Stomach (tissue), 19 donors: ENCODE measurements at places on chromosomes 13 and 19. TPM values are rescaled to one million over a fixed set of nuclear protein-coding genes. Genes with fewer than 3 reads are reported as not detected.

CAMSAP3 gene
- total RNA-seq: 5.5 TPM

CCDC169 gene
- 3.3 TPM for total RNA-seq

ZNF730 gene
- total RNA-seq: not detected

ZNF723 gene
- total RNA-seq: not detected

CLEC17A gene
- total RNA-seq: not detected

TMEM86B gene
- 3.9 TPM for total RNA-seq

SELENOV gene
- not detected for total RNA-seq

IGFLR1 gene
- total RNA-seq: 3.7 TPM

HSH2D gene
- 24.5 TPM for total RNA-seq

YJEFN3 gene
- 1.8 TPM for total RNA-seq

DNA sequence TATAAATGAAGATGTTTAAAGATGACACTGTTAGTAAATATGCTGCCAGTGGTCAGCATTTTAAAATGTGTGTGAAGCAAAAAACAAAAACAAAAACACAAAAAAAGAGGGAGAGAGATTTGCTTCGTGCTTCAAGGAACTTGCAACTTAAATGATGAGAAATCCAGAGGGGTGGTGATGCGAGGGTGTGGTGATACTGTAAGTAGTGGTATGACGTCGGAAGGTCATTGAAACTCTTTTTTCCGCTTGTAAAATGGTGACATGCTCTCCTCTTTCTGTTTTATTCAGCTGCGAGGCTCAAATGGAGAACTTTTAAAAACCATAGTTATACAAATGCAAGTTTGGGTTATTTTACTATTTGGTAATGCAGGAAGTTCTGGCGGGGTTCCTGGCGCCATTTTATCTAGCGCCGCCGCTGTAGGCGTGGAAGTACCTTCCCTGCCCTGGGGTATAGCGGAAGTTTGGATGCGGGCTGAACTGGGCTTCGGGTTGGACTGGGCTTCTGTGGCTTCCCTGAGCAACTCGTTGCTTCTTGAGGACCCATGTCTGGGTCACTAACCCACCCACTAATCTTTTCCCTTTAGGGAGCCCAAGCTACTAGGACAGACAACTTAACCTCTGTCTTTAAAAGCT lies 34.8 kb downstream of the DGKH start:
- DNase-seq: no peak

DNA sequence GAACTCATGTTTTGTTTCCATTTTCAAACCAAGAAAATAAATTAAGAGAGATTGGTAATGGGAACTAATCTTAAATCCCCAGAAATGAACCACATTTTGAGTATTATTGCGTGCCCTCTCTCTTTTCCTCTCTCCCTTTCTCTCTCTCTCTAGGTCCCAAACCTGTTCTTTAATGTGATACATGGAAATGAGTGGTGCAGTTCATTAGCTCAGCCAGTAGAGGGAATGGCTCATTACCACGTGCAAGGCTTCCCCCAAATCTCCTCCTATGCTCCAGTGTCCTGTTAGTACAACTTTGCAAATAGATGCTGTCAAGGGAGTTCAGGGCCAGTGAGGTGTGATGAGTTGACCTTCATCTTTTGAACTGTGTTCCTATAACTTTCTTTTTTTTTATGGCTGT lies 178.4 kb downstream of the FGF9 start:
- DNase-seq: peak; percentile 60

- DNase-seq: no peak
These were observed 278.7 kb upstream of the GPC6 start for GRCh38 chr13:92947770-92948434.

DNA sequence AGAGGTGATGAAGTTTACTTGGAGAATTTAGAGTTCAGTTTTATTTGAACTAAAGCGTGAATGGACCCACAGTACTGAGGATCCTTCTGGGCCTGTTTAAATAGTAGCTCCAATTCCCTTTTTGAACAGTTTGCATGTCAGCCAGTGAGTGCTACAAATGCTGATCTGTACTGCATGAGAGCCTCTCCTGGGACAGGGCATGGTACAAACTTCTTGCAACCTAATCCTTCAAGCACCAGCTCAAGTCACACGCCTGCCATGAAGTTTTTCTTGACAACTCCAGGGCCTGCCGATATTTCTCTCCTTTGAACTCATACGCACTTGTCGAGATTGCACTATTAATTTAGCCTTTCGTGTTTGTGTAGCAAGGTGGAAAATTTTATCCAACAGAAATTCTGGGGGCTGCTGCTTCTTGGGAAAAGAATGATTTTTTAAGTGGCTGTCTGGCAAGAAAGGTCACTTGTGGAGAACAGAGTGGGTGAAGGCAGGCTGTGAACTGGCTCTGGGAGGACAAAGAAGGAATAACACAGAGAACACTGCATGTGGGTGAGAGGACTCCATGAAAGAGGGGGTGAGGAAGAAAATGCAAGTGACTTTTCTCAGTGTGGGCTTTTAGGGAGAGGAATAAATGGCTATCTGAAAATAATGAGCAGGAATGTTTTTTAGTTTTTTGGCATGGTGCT lies 192.5 kb downstream of the NDFIP2 start:
- no peak for DNase-seq

DNA sequence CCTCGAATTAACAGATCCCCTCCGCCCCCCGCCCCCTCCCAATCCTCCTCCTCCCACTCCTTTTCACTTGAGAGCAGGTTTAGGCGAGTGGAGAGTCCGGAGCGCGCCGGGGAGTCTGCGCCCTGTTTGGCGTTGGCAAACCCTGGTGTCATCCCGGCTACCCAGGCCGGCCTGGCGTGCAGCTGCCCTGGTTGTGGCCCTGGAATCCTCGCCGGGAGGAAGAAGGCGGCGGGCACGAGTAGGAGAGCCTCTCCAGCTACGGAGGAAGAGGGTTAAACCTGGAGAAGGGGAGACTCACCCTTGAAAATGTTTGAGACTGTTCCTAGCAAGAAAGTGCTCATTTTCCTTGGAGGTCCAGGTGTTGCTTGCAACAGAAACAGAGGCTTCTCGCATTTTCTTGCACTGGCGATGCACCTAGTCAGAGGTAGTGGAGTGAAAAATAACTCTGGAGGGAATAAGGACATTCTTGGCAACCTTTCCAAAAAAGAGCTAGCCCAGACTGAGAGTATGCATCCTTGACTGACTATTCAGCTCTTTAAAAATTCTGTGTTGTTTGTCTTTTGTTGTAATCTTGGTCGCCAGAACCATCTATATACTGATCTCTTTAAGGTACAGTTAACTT lies 1.3 kb upstream of the SOX21 start:
- peak; percentile 6 for DNase-seq

DNA sequence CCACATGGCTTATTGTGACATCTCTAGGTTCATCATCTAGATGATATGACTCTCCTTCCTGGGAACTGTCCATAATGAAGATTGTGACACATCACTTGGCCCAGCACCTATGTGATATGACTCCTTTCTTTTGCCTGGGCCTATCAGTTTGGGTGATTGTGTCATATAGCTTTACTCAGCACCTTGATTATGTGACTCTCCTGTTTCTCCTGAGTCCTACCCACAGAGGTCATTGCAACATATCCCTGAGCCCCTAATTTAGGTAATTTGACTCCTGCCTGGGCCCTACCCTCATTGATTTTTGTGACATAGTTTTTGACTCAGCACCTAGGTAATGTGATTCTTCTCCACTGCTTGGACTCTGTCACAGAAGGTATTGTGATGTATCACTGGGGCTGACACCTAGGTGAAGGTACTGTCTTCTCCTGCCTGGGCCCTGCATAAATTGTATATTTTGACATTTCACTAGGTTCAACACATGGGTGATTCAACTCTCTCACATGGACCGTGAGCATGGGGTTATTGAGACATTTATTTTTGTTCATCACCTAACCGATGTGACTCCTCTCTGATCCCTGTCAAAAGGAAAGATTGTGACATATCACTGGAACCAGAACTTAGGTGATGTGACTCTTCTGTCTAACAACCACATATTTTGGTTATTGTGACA lies 26.2 kb upstream of the ZNF254 start:
- no peak for DNase-seq

- DNase-seq: no peak
These were observed 13.2 kb downstream of the CBY2 start for GRCh38 chr13:45715351-45715750.

- no peak for DNase-seq
These were observed 66.1 kb upstream of the DIAPH3 start for GRCh38 chr13:60229708-60230272.

DNA sequence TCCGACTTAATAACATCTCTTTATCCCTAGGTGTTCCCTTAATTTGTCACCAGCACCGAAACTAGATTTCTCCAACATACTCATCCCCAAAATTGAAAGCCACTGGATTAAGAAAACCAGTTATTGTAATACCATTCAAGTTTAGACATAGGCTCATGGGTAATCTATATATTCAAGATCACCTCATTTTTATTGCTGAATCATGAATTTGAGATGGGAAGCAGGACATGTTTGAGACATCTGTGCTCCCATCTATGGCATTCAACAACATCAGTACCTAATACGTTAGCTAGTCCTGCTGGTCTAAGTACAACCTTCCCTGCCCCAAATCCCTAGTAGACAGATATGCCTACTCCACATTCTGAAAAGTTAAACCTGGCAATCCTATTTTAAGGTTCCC lies 820.6 kb downstream of the PCDH9 start:
- no peak for DNase-seq

DNA sequence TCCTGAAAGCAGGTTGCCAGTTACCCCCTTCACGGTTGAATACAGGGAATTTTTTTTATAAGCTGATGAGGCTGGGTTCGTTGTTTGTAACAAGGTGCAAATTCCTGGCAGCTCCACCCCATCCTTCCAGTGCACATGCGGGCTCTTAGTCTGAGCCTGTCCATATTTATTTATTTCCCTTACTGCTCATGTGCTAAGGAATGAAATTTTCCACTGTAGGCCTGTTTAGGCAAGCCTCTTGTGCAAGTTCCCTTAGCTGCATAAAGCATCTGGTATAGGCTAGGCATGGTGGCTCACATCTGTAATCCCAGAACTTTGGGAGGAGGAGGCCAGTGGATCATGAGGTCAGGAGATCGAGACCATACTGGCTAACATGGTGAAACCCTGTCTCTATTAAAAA lies 560.9 kb upstream of the PCDH9 start:
- no peak for DNase-seq

GRCh38 chr13:86572115-86572514 lies 772.9 kb upstream of the SLITRK6 start:
- DNase-seq: no peak

- DNase-seq: no peak
These were observed 828.1 kb downstream of the PCDH9 start for GRCh38 chr13:66402066-66402465.

DNA sequence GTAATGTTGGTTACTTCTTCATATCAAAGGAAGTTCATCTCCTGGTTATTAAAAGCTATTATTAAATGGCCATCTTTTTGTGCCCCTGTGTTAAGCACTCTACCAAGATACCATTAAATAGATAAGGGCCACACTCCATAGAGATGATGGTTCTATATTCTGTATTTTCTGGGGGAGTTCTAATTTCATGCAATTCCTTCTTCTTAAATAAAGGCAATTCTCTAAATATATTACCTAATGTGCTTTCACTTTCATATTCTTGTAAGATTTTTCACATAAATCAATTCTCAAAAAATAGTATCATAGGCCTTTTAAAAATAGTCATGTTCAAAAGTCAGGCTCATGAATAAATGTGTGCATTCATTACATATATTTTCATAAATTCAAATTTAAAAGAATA lies 47.0 kb upstream of the USPL1 start:
- DNase-seq: no peak

DNA sequence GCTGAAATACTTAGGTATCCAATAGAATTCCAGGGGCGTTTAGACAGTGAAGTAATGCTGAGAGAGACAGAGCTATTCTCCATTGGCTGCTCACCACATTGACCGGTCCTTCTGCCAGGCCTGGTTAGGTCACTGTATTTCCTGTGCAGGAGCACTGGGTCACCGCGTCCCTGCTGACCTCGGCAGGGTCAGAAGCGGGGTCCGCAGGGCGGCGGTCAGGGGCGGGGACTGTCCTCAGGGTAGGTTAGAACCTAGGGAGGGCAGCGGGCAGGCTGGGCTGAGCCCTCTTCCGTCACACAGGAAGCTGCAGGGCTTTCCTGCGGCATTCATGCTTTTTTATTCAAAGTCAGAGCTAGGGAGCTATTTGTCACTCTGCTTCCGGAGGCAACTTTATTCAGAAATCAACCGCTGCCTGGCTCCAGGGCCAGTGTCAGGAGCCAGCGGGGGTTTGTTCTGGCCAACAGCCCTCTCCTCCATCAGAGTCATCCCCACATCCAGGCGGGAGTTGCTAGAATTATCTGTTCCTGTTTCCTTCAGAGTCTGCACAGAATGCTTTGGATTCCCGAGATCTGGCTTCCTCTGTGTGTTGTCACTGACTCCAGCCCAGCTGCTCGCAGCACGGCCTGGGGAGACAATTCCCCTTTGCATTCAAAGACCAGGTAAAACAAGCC lies 81.2 kb upstream of the WASF3 start:
- DNase-seq: no peak

DNA sequence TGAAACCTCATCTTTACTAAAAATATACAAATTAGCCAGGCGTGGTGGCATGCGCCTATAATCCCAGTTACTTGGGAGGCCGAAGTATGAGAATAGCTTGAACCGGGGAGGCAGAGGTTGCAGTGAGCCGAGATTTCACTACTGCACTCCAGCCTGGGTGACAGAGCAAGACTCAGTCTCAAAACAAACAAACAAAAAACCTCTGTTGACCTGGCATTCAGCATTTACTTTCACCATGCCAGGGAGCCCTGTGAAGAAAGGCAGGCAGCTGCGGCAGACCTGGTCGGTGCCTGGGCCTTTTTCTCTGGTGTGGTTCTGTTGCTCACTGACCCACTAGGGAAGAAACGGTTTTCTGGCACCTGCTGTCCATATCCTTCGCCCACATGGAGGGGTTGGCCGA lies 49.8 kb downstream of the DNM2 start:
- no peak for DNase-seq

DNA sequence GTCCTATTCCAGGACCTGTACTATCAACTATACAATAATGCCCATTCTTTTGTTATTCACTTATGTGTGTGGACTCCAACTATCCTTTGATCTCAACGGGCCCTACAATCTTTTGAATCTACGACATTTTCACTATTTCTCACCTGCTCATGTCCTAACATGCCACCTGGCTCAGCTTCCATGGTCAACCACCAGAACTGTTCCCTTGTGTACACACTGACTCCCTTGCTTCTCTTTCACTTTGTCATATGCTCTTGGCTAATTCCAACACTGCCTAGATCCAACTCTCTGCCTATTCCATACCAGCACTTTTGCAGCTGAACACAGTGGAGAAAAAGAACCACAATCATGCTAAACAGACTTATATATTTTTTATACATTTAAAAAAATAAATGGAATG lies 53.1 kb downstream of the MICU2 start:
- no peak for DNase-seq

- DNase-seq: no peak
These were observed 5.0 kb upstream of the TINCR start for GRCh38 chr19:5572556-5573286.
